NCI-H69 (cell line): ENCODE measurements at places on chromosomes 3 and 15.

- DNase-seq = peak; percentile 63
Measured at GRCh38 chr3:115469649-115470048, 153.7 kb upstream of the GAP43 start.

GRCh38 chr3:98718730-98719129 is 44.4 kb upstream of the ST3GAL6 start:
- no peak for DNase-seq

- no peak for DNase-seq
Measured at GRCh38 chr3:177318559-177318958, 121.3 kb upstream of the TBL1XR1 start.

- no peak for DNase-seq
Measured at GRCh38 chr3:125110876-125111480, 55.2 kb upstream of the HEG1 start.

DNA sequence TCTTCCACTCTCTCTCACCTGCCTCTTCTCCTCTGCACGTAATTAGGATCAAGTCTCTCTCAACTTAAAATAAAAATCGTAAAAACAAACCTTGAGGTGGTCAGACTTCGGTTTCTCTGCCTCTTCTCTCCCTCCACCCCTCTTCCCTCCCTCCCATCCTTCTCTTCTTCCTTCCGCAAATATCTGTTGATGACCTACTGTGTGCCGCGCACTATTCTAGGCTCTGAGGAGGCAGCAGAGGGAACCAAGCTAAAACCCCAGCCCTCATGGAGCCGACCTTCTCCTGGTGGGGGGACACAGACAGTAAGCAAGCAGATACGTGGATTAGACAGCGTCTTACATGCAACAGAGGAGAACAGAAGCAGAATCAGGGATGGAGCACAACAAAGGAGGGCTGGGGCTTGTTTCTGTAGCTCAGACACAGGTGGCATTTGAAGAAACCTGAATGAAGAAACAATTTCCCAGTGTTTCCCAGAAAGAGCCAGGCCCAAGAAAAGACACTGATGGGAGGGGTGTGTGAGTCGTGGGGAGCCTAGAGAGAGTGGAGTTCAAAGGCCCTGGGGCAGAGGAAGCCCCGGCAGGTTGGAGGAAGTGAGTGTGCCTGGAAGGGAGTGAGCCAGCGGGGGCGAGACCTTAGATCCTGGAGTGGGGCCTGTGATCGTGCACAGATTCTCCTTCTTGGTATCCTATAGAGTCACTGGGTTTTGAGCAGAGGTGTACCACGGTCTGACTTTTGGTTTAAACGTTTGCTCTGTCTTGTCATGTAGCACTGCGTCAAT is 80.5 kb downstream of the TOP2B start:
- peak; percentile 35 for DNase-seq

GRCh38 chr3:81198756-81199155 is 562.7 kb downstream of the GBE1 start:
- DNase-seq = no peak

DNA sequence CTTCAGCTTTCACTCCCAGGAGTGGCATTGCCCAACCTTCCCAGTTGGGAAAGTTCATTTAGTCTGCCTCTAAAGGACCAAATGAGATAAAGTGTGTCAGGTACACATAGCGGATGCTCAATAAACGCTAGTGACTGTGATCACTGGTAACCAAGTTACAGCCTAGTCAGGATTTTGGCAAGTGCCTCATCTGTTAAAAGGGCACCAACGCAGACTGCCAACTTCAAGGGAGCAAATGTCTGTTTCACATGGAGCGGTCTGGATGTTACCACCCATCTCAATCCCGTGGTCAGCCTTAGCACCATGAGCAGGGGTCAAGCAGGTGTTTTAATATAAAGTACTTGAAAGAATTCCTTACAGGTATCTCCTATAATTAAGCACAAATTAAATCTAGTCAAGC is 22.7 kb downstream of the SLCO3A1 start:
- DNase-seq = no peak

DNA sequence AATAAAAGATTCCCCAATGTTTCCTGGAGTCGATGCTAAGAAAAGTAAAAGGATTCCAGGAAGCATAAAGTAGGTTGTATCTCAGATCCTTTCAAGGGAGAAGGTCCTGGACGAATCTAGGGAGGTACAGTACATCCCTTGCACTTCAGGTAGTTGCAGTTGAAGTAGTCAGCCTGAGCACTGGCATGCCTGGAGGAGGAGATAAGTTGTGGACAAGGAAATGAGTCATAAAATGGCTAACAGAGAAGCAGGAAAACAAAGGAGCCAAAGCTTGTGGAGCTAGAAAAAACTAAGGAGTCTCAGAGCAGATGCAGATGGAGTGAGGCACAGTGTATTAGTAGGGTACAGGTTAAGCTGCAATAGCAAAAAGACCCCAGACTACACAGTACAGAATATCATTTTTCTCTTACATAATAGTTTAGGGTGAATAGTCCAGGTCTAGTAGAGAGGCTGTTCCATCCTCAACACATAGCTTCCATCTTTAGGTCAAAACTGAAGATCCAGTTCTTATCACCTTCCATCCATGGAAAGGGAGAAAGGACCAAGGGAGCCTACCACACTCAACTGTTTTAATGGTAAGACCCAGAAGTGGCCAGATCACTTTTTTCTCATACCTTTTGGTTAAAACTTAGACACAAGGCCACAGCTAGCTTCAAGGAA is 41.3 kb downstream of the COL6A5 start:
- no peak for DNase-seq

GRCh38 chr3:45227946-45228345 is 1.9 kb upstream of the TMEM158 start:
- DNase-seq = peak; percentile 9

GRCh38 chr3:69882560-69882959 is 117.0 kb upstream of the SAMMSON start:
- DNase-seq = no peak

- peak; percentile 9 for DNase-seq
Measured at GRCh38 chr3:40073310-40074007, 236.0 kb upstream of the EIF1B start.

GRCh38 chr15:70936326-70936725 is 43.7 kb downstream of the LRRC49 start:
- DNase-seq = peak; percentile 49

DNA sequence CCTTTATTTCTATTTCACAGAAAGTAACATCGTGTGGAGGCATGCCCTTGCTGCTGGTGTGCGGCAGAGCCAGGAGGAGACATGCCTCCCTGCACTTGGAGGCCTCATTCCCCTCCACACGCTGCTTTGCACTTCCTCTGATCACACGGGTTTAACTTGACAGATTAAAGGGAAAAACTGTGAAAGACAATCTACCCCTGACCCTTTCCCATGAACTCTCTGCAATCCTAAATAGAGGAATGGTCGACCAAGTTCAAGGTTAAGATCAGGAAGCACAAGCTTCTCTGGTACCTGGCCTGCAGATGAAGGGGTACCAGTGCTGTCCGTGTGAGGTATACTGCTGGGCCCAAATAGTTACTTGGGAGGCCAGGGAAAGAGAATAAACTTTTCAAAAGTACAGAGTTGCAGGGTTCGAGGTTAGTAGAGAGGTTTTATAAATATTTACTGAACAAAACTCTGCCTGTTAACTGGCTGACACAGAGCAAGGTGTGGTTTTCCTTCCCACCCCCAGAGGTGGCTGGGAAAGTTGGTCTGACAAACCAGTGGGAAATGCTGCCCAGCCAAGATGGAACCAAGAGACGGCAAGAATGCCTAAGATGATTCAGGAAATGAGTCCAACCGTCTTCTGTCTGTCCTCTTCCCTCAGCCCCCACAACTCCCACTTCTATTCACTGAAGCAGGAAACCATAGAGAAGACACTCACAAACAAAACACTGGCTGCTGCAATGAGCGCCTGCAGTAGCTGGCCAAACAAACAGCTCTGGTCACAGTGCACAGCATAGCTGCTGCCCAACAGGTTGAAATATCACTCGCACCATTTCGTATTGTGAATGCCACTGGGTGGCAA is 79.6 kb downstream of the IGF2BP2 start:
- DNase-seq = no peak

- no peak for DNase-seq
Measured at GRCh38 chr3:128867200-128868125, 12.0 kb upstream of the ACAD9 start.

GRCh38 chr3:121819236-121819635 is 15.6 kb downstream of the IQCB1 start:
- no peak for DNase-seq

DNA sequence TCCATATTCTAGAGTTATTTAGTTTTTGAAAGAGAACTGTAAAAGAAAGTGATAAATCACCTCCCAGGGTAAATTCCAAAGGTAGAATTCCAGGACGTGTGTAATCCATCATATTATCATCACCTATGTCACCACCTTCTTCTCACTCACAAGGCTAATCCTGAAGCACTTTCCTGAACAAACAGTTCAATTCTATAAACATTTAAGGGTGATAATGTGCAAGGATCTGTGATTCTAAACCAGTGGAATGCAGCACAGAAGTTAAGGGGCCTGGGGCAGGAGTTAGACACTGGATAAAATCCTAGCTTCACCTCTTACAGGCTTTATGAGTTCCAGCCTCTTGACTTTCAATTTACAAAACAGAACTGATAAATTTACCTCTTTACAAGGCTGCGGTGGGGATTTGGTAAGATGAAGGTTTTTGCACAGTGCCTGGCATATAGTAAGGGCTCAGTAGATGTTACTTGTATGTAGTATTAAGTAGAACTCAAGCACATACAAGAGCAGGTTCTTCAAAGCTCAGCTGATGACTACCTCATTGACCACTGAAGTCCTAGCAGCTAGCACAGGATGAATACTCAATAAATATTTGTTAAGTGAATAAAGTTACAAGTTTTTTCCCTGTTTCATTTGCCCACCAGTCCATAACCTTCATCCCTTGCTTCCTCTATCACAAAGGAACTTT is 47.3 kb upstream of the CCDC80 start:
- no peak for DNase-seq

DNA sequence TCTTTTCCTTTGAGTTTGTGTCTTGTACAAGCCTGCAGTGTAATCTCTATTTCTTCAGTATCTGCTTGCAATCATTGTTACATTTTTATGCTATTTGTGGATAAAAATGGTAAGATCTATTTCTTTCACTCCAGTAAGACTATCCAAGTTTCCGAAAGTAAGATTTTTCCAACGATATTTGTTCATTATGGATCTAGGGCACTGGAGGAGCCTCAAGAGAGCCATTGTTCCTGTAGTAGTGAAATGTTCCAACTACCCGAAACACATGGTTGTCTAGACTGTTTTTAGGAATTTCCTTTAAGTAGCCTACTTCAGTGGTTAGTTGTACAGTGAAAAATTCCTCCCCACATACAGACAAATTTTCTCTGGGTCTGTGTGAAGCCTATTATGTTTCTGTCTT is 597.4 kb downstream of the RSL24D1 start:
- DNase-seq = no peak

DNA sequence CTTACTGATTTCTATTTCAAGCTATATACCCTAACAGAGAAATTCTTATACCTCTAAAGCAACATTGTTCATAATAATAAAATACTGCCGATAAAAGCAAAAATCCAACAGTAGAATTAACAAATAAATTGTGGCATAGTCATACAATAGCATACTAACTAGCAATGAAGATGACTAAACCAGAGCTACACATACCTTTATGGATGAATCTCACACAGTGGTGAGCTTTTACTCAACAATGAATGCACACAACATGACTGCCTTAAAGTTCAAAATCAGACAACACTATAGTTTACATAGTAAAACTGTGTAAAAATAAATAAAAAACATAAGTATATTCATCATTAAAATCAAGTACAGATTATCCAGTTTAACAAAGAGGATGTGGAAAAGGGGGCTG is 99.1 kb downstream of the NR1I2 start:
- DNase-seq = no peak

GRCh38 chr3:167653155-167653554 is 587 bp downstream of the WDR49 start:
- DNase-seq = no peak
